ENCODE measurements at places on chromosomes 12 and 14.

- H3K4me1 ChIP-seq = peaks cover 8% of the 10 kb centered on the region
- DNase-seq = peak; percentile 63
- no peaks in the 10 kb centered on the region for H3K36me3 ChIP-seq
- peak overlapping the region; percentile 29 for H3K27ac ChIP-seq
- H3K4me3 ChIP-seq = no peak overlapping the region
Measured at GRCh38 chr12:93166541-93167307, 211.0 kb upstream of the NUDT4 start.

- DNase-seq = no peak
- H3K4me3 ChIP-seq = no peak overlapping the region
- H3K27me3 ChIP-seq = no peaks in the 10 kb centered on the region
- no peaks in the 10 kb centered on the region for H3K36me3 ChIP-seq
- H3K27ac ChIP-seq = no peak overlapping the region
Measured at GRCh38 chr14:35973770-35974169, 147.6 kb downstream of the BRMS1L start.

DNA sequence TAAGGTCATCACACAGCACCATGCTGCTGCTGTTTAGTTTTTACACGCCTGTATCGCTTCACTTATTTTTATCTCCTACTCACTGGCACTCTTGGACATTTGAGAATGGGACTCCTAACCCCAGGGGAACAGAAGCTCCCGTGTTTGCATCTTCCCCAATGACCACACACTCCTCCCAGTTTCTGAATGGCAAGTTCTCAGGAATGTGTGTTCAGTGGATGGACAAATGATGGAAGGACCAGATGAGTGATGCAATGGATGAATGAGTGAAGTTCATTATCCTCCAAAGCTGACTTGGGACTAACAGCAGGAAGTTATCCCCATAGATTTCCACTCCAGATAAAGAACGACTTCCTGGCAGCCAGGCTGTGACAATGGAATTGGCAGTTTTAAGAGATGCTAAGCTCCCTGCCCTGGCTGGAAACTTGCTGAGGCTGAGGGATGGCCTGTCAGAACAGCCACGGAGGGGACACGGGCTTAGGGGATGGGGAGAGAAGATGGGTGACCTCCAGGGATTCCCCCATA, 231.5 kb downstream of the SLC15A4 start:
- no peaks in the 10 kb centered on the region for H3K36me3 ChIP-seq
- peaks cover 8% of the 10 kb centered on the region for H3K27me3 ChIP-seq
- no peak overlapping the region for H3K4me3 ChIP-seq
- DNase-seq = no peak
- no peak overlapping the region for H3K27ac ChIP-seq
- H3K4me1 ChIP-seq = peaks cover 16% of the 10 kb centered on the region

GRCh38 chr12:94264736-94265485, 116.5 kb downstream of the PLXNC1 start:
- peak overlapping the region; percentile 92 for H3K27ac ChIP-seq
- no peak overlapping the region for H3K4me3 ChIP-seq
- H3K36me3 ChIP-seq = peaks cover 4% of the 10 kb centered on the region
- no peaks in the 10 kb centered on the region for H3K27me3 ChIP-seq
- peaks cover 60% of the 10 kb centered on the region for H3K4me1 ChIP-seq

- no peak overlapping the region for H3K27ac ChIP-seq
- H3K4me1 ChIP-seq = no peaks in the 10 kb centered on the region
- no peak for DNase-seq
- H3K4me3 ChIP-seq = no peak overlapping the region
- H3K36me3 ChIP-seq = no peaks in the 10 kb centered on the region
Measured at GRCh38 chr12:52681526-52682380, 1.5 kb upstream of the KRT1 start.

GRCh38 chr14:103091041-103091882, 3.3 kb upstream of the EXOC3L4 start:
- no peaks in the 10 kb centered on the region for H3K36me3 ChIP-seq
- no peak overlapping the region for H3K27ac ChIP-seq
- DNase-seq = no peak
- H3K4me3 ChIP-seq = peak overlapping the region; percentile 19

- no peak overlapping the region for H3K27ac ChIP-seq
- no peak overlapping the region for H3K4me3 ChIP-seq
- H3K27me3 ChIP-seq = no peaks in the 10 kb centered on the region
- no peaks in the 10 kb centered on the region for H3K36me3 ChIP-seq
- DNase-seq = no peak
- no peaks in the 10 kb centered on the region for H3K4me1 ChIP-seq
Measured at GRCh38 chr12:120662879-120663278, 22.5 kb downstream of the CABP1 start.
